ENCODE measurements at places on chromosomes 2 and 18.

DNA sequence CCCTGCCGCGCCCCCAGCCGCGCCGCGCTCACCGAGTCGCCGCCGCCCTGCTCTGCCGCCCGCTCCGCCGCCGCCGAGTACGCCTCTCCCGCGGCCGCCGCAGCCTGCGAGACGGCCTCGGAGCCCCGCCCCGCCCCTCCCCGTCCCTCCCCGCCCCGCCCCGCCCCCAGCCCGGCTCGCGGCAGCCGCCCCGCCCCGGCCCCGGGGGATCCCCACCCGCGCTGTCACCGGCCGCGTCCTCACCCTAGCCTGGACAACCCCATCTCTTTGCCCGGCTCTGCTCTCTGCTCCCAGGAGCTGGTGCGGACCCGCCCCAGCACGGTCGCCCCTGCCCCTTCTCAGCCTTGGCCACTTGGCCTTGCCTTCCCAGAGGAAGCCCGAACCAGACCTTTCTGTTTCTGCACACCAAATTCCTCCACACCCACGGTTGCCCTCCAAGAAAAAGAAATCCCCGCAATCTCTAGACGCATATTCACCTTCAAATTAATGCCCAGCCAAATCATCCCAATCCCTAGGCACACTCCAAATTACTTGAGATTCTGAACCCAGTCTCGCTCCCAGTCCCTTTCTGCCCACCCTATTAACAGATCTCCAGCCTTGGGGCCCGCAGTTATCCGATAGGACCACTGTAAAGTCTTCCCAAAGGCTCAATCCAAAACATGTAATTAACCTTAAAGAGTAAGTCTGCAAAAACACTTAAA, at the start of gene CYRIA:
CYRIA (minus strand) TSS at position 87 of the 701 bp plus-strand sequence. CDS start 77,715 bp downstream, outside the sequence.
- DNase-seq = peak; percentile 27

- no peak for DNase-seq
Observed at GRCh38 chr2:74522516-74522915, 3.5 kb downstream of the DQX1 start.

GRCh38 chr2:105404736-105405135, 5.9 kb upstream of the FHL2 start:
- DNase-seq = no peak

- DNase-seq = no peak
Observed at GRCh38 chr2:238747114-238747513, 100.8 kb upstream of the TWIST2 start.

GRCh38 chr2:157439824-157440186, 4.1 kb downstream of the CYTIP start:
- DNase-seq = no peak

GRCh38 chr2:237743561-237744269, 54.9 kb upstream of the RBM44 start:
- DNase-seq = no peak
